ENCODE measurements at places on chromosomes 2 and 18.
A peak's percentile ranks its signal among the peaks of the same experiment; 100 is the strongest.

- DNase-seq: peak; percentile 89
These were observed 101.0 kb upstream of the ZNF236 start for GRCh38 chr18:76721207-76721996.

DNA sequence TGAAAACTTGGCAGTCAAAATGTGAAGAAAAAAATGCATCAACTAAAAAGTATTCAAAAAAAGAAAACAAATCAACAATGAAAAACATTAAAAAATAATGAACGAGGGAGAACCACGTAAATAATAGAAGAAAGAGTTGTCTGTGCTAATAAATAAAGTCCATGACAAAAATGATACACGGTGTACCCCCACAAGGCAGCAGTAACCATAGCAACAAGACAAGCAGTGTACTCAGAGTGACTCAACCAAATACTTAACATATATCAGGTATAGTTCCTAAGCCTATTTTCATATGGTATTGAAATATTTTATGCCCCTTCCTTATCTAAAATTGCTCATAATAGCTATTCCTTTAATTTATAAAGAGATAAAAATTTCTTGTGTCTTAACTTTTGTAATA lies 162.3 kb upstream of the TMEM200C start:
- no peak for DNase-seq

GRCh38 chr2:2662037-2662846 lies 331.2 kb upstream of the MYT1L start:
- no peak for DNase-seq

GRCh38 chr2:55966401-55967118 lies 43.0 kb upstream of the EFEMP1 start:
- no peak for DNase-seq

- no peak for DNase-seq
These were observed 725.5 kb upstream of the ZEB2 start for GRCh38 chr2:145245268-145245870.

- DNase-seq: no peak
These were observed 24.6 kb downstream of the PHLPP1 start for GRCh38 chr18:62739911-62740310.

- peak; percentile 43 for DNase-seq
These were observed 13.1 kb downstream of the CCDC68 start for GRCh38 chr18:54946149-54946581.

DNA sequence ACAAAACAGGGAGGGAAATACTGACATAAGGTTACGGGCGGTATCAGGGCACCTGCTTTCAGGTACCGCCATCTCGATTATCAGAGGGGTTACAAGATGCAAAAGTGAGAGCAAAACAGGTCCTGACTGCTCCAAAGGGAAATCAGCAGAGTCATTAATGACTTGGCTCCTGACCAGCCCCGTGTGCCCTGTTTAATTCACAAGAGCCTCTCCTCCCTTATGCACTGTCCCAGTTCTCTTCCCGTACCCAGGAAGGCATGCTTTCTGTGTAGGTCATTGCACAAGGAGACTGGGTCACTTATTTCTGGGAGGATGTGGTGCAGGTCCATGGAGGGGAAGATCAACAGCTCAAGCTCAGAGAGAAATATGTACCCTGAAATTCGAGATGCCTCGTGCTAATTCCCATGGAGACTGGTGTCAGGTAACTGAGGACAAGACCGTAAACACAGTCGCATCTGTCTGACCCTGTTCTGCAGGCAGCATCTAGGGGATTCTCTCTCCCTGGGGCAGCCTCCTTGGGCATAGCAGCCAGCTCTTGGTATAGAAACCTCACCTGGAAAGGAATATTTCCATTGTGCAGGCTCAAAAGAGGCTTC lies 79.9 kb downstream of the HNRNPLL start:
- no peak for DNase-seq

DNA sequence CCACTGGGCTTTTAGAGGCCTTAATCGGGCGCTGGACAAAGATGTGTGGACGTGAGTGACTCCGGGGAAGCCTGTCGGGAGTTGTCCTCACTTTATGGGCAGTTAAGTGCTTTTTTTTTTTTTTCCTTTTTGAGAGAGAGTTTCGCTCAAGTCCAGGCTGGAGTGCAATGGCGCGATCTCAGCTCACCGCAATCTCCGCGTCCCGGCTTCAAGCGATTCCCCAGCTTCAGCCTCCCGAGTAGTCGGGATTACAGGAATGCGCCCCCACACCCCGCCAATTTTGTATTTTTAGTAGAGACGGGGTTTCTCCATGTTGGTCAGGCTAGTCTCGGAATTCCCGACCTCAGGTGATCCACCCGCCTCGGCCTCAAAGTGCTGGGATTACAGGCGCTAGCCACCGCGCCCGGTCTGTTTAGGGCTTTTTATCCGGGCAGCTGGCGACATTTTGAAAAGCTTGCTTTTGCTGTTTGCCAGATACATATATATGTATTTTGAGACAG lies 1.5 kb downstream of the MSH6 start:
- no peak for DNase-seq

- DNase-seq: no peak
These were observed 12.6 kb upstream of the EPB41L3 start for GRCh38 chr18:5556310-5556974.

DNA sequence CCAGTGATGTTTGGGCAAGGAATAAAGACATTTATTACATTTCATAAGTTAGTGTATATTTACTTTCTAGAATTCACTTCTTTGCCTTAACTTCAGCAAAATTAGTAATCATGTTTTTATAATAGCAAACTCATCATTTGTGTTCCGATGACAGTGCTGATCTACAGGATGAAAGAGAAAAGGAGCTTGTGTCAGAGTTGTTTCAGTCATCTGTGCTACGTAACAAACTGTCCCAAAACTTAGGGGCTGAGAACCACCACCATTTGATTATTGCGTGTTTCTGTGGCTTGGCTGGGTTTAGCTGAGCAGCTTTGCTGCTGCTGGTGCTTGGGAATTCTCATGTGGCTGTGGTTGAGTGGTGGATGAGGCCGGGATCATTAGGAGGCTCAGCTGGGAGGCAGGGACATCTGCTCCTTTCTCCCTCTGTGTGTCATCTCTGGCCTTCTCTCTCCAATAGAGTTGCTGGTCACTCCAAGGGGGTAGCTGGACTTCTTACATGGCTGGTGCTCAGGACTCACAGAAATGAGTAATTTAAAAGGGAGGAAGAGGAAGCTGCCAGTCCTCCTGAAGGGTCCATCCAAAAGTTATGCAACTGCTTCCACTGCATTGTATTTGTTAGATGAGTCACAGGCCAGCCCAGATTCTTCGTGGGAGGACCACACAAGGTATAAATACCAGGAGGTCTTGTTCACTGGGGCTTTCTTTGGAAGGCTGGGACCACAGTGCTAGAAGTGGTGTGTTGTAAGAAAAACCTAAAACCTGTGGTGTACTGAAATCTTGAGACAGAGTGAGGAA lies 43.4 kb upstream of the HAAO start:
- DNase-seq: no peak

DNA sequence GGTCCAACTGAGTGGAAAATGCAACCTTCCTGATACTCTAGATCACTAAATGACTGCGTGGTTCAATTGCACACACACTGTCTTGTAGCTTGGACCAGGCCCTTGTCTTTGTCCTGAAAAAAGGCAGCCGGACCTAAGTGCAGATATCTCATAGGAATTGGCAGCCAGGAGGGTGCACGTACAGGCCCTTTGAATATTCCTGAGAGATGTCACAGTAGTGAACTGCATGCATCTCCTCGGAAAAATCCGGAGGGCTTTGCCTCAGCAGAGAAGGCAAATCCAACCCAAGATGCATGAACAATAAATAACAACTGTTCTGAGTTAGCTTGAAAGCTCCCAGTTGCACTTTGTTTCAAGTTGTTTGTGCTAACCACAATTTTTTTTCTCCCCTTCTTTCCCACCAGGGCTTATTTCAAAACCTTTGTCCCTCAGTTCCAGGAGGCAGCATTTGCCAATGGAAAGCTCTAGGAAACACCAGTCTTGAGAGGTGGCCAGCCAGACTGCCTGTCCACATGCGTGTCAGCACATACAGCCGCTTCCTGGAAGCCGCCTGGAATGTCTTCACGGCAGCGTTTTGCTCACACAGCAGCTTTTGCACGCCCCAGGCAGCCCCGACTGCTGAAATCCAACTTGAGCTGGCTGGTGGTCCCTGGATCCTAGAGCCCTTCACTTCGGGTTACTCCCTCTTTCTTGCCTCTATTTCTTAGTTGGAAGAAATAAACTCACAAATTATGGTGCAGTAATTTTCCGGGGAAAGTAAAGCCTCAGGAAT lies 54.4 kb upstream of the FOSL2 start:
- no peak for DNase-seq

GRCh38 chr2:45207101-45207500 lies 197.8 kb upstream of the SIX2 start:
- DNase-seq: no peak

- no peak for DNase-seq
These were observed 234.8 kb downstream of the CYRIA start for GRCh38 chr2:16430846-16431245.

- DNase-seq: no peak
These were observed 305.0 kb downstream of the PTH2R start for GRCh38 chr2:208711598-208711997.

DNA sequence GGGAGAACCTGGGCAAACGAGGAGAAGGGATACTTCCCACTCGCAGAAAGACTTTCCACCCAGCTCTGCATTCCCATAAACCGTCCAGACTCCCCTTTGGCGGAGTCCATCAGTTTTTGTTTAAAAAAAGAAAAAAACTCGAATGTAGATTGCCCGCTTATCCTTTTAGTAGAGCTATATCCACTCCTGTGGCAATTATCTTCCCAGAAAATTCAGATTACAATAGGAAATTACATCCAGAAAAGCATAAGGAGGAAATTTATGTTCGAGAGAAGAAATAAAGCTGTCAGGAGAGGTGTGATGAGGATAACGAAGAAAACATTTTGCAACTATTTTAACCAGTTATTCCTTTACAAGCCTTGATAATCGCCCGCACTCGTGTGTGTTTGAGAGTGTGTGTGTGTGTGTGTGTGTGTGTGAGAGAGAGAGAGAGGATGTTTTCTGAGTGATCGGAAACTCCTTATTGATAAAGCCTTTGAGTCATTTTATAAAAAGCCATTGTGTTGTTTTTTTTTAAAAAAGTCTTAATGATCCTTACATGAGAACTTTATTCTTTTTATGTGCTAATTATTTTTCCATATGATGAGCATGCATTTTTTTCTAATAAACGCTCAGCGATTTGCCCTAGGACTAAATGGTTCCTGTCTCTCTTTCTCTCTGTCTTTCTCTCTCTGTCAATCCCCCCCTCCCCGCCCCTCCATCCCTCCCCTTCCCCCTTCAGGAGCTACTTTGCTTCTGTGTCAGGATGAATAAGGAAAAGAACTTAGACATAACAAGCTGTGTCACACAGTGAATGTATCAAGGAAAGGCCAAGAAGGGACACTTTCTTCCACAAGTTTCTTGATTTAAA lies 1.1 kb upstream of the PPP3R1 start:
- DNase-seq: peak; percentile 32

- no peak for DNase-seq
These were observed 610.2 kb downstream of the ZEB2 start for GRCh38 chr2:143909577-143910353.

GRCh38 chr2:5035057-5035488 lies 657.1 kb upstream of the SOX11 start:
- no peak for DNase-seq

DNA sequence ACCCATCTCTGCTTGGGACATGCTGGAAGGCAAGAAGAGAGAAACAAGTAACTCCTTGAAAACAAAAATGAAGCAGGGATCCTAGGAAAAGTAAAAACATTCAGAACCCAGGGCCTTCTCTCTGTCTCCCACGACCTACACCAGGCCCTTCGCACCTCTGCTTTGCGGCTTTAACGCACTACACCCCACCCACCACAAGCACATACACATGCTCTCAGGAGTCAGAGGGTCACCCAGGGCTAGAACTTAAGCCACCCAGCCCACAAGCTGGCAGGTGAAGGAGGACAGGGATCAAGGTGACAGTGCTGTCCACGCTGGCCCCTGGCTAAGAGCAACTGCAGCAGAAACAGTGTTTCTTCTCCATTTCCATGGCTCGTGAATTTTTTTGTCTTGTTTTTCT lies 72.2 kb downstream of the BCL11A start:
- no peak for DNase-seq

DNA sequence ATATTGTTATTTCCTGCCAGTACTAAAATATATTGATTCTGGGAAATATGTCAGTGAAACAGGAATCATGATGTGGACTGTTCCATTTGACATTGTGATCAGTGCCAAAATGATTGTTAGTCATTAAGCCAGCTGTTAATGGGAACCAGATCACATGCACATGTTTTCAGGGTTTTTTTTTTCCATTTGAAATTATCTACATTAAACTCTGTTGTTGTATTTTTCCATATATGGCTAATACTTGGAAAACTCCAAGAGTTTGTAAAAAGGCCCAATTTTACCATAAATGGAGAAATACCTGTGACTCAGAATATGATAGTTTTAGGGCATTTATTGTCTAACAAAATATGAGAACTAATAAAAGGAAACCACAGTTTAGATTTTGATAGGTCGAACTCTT lies 13.4 kb downstream of the ITGAV start:
- DNase-seq: no peak

DNA sequence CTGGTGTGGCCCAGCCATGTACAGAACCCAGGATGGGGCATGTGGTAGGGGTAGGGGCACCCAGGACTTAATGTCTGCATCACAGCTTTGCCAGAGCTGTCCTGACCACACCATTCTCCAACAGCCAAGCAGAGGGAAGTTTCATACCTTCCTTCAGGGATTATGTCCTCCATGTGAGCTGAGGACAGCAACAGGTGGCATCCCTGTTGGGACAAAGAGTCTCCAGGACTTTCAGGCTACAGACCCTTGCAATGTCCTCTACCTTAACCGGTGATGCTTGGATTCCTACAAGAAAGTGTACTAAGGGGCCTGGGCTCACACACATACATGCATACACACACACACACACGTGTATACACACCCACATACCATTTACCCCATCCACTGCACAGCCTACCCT lies 227.0 kb upstream of the SIX2 start:
- no peak for DNase-seq

DNA sequence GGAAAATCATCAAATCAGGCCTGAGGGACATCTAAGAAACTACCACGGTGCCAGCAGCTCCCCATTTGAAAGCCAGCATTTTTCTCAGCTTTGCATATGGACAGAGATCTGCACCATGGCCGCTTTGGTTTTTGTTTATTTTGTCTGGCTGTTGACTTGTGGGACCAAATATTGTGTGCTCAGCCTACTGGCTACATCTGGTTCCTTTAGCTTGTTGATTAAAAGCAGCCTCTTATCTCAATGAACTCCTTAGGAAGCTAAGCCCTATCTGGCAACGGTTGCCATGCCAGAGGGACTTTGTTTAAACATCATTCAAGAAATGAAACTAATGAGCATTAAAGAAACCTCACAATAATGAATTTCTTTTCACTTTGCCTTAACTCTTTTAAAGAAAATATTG lies 32.4 kb upstream of the CCDC150 start:
- no peak for DNase-seq

- DNase-seq: peak; percentile 56
These were observed 24.7 kb upstream of the TOGARAM2 start for GRCh38 chr2:28956415-28956826.

GRCh38 chr2:138777996-138778395 lies 2.2 kb downstream of the NXPH2 start:
- DNase-seq: no peak

GRCh38 chr2:15092181-15092580 lies 459.7 kb downstream of the LRATD1 start:
- DNase-seq: no peak

Data from activated naive CD4-positive, alpha-beta T cell treated with anti-CD3 and anti-CD28 coated beads, Interleukin-2, amount 10 ng/mL, durations not matched to agents 7 days and 5 days (primary cell).